ENCODE measurements at places on chromosomes 16 and 17.
A peak's percentile ranks its signal among the peaks of the same experiment; 100 is the strongest.

- no peak for DNase-seq
These were observed 343.8 kb downstream of the SNX29 start for GRCh38 chr16:12320298-12320706.

DNA sequence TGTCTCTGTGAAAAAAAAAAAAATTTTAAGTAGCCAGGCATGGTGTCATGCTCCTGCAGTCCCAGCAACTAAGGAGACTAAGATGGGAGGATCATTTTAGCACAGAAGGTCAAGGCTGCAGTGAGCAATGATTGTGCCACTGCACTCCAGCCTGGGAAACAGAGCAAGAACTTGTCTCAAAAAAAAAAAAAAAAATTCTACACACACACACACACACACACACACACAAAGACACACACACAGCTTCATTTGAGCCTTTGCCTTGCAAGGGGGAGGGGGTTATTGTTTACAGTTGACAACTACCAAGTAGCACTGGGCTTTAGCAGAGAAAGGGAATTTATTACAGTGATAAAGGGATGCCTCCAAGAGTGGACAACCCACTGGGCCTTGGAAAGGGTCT lies 4.9 kb upstream of the POLR3E start:
- DNase-seq: no peak

DNA sequence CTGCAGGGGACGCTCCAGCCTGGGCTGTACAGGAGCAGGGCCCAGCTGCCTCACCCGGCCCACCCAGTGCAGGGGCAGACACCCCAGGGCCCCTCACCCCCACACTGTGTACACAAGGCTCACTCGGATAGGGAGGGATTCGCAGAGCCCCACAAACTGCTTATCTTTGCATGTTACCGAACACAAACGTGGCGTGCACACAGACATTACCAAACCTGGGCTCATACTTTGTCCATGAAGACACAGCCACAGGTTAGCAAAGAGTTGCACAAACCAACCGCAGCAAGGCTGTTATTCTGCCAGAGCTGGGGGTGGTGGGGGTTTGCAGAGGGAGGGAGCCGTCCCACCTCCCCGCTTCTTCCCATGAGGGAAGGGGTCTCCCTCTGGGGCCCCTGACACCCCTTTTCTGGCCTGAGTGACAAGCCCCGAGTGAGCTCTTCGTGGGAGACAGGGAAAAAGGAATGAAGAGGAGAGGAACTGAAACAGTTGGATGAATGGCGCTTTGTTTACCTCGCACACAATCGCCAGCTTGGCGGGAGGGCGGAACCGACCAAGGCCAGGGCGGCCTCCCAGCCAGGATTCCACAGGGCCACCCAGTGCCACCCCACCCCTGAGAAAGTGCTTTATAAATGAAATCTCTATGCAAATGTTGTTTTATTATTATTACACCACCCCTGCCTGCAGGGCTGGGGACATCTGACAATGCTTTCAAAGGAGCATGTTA lies 434 bp upstream of the CPSF4L start:
- no peak for DNase-seq

DNA sequence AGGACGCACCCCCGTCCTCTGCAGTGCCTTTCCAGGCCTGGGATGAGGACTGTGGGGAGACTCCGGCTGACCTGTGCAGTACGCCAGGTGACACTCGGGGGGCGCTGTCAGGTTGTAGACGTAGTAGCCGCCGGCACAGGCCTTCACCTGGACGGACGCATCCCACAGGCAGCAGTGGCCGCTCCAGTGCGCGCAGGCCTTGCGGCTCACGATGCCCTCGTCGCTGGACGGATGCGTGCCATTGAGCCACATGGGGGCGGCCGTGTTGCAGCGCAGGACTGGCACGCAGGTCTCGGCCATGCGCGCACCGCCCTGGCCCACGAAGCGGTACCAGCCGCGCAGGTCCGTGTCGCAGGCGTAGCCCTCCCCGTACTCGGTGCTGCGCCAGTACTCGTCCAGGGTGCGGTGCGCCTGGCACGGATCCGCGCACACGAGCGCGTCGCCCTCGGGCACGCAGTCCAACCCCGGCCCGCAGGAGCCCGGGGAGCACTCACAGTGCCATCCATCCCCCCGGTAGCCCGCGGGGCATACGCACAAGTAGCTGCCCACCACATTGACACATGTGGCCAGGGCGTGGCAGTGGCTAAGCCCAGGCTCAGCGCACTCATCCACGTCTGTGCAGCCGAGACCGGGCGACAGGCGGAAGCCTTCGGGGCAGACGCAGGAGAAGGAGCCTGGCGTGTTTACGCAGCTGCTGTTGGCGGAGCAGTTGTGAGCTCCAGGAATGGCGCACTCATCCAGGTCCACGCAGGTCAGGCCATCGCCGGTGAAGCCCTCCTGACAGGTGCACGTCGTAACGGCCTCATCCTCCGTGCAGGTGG lies 3.9 kb downstream of the UMOD start:
- no peak for DNase-seq

- DNase-seq: no peak
These were observed 24.9 kb downstream of the ERCC4 start for GRCh38 chr16:13944816-13945215.

- DNase-seq: no peak
These were observed 214.1 kb downstream of the RPTOR start for GRCh38 chr17:80758481-80759376.

DNA sequence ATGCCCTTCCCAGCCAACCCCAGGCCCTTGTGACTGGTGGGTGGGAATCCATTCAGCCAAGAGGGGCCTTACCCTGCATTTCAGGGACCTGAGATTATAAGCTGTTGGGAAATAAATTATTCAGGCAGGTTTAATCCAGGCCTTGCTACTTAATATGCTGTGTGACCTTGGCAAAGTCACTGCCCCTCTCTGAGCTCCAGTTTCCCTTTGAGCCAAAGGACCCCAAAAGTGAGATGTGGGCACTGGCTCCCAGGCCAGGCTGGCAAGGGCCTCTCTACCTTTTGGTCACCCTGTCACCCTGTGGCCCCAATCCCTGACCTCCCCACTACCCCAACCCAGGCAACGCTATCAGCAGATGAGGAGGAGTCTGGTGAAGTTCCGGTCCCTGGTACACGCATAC lies 33.9 kb downstream of the MYO15A start:
- DNase-seq: no peak

GRCh38 chr16:85798283-85798776 lies 1.0 kb downstream of the EMC8 start:
- no peak for DNase-seq

- DNase-seq: no peak
These were observed 95.1 kb downstream of the NTN1 start for GRCh38 chr17:9116311-9116835.

DNA sequence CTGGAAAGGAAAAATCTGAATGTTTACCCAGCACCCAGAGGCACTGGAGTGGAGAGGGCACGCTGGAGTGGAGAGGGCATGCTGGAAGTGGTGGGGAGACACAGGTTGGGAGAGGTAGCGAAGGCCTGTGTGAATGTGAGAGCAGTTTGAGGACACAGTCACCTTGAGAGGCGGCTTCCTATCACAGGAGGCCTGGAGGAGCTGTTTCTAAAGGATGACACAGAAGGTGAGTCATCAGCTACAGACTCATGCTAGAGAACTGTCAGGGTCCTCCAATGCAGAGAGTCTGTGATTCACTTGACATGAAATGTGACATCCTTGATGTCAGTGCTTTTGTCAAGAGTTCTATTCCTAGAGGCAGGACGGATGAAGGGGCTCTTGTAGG lies 13.8 kb downstream of the CTRL start:
- no peak for DNase-seq

GRCh38 chr17:32822996-32823395 lies 53.9 kb downstream of the MYO1D start:
- no peak for DNase-seq

GRCh38 chr16:15810411-15810810 lies 46.4 kb downstream of the MYH11 start:
- DNase-seq: no peak

- DNase-seq: no peak
These were observed 2.3 kb upstream of the PCYT2 start for GRCh38 chr17:81913394-81914102.

DNA sequence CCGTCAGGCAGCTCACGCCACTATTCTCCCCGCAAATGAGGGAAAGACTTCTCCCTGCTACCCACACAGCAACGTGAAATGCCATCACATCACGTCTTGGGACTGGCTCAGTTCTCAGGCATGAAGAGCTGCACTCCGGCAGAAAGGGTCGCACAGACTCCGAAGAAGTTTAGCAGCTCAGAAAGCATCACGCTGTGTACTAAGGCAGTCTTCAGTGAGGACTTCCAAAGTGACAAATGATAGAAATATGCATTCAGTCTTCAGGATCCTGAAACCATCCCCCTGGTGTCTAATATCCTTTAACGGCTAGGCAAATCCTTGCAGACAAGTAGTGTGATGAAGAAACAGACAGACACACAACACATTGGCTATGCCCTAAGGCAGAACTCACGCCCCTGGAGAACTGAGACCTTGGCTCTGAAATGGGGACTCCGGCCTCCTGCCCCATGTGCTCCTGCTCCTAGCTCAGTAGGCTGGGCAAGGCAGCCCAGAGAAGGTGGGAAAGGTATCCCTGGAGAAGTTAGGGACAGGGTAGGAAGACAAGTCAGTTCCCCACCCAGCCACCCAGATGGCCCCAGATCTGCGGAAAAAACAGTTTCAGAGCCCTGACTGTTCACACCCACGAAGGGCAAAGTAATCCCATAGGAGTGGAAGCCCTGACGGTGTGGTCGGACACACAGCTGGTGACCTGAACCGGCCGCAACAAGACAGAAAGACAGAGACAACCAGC lies 1.6 kb downstream of the XYLT1 start:
- no peak for DNase-seq

GRCh38 chr17:28406473-28406814 lies 432 bp upstream of the SLC46A1 start:
- DNase-seq: no peak

DNA sequence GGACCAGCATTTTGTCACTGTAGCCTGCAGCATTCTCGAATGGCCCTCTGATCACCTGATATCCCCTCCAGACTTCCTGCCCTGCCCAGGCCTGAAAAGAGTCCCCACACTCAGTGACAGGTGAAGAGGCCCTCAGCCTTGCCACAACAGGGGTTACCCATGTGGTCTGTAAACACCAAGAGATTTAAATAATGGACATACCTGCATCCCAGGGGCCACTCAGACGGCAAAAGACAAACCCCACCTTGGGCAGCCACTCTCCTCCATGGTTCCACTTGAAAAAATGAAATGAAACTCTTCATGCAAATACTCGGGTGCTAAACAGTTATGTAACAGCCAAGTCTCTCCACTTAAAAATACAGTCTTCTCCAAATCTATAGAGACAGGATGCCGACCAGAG lies 22.9 kb upstream of the PECAM1 start:
- DNase-seq: no peak

GRCh38 chr17:18267366-18267765 lies 6.9 kb downstream of the MIEF2 start:
- peak; percentile 36 for DNase-seq

GRCh38 chr17:80058311-80058955 lies 22.0 kb downstream of the CCDC40 start:
- DNase-seq: no peak

GRCh38 chr16:69600202-69600601 lies 34.4 kb downstream of the NFAT5 start:
- no peak for DNase-seq

DNA sequence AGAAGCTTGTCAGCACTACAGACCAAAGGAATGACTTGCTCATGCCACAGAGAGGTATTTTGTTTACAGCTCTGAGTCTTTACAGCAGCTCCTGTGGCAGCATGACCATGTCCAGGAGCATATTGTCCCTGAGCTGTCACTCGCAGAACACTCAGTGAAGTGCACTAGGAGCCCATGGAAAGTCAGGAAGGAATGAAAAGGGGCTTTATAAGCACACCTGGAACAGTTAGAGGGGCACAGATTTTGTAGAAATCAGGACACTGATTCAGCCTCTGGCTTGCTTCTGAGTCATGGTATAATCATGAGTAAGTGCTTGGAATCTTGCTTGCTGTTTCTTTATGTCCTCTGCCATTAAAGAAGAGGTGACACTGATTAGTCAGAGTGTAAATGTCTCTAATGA lies 41.0 kb downstream of the TADA2A start:
- no peak for DNase-seq

- DNase-seq: no peak
These were observed 17.9 kb downstream of the ST3GAL2 start for GRCh38 chr16:70421014-70421413.

GRCh38 chr17:37031493-37032083 lies 82.8 kb downstream of the AATF start:
- DNase-seq: no peak

- DNase-seq: peak; percentile 77
These were observed 8.9 kb downstream of the NHERF2 start for GRCh38 chr16:2035431-2036199.

- no peak for DNase-seq
These were observed 2293.6 kb downstream of the TP53TG3F start for GRCh38 chr16:35752773-35753558.

GRCh38 chr17:77842528-77843147 lies 115.9 kb upstream of the TNRC6C start:
- no peak for DNase-seq

- DNase-seq: peak; percentile 91
These were observed 2.9 kb downstream of the RNF213 start for GRCh38 chr17:80263253-80264204.

GRCh38 chr17:8387914-8388651 lies 5.1 kb upstream of the RPL26 start:
- no peak for DNase-seq

DNA sequence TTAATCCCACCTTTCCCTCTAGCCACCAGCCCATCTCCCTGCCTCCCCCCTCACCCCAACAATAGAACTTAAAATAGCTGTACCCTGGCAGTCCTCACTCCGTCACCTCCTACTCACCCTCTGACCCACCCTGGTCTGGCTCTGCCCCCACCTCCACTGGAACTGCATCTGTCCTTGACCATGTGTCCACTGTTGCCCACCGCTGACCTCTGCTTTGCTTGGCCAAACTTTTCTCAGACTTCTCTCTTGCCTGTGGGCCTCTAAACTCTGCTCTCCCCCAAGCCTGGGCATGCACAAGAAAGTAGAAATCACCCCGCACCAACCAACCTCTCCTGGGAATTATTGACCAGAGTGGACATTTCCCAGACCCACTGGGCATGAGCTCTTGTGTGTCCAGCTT lies 169.8 kb downstream of the WSCD1 start:
- no peak for DNase-seq

GRCh38 chr17:77819497-77819896 lies 139.0 kb upstream of the TNRC6C start:
- DNase-seq: no peak

DNA sequence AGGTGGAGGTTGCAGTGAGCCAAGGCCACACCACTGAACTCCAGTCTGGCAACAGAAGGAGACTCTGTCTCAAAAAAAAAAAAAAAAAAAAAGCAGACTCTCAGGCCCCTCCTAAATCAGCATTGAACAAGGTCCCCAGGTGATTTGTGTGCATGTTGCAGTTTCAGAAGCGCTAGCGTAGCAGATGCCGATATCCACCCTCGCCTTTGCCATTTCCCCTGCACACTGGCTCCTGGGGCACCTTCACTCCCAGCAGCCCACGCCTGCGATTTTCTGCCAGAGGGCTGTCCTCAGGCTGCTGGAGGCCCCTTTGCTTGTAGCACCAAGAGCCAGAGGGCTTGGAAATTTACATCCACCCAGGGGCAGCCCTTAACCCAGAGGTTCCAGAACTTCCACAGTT lies 95.6 kb downstream of the WSCD1 start:
- DNase-seq: no peak
